ENCODE measurements at places on chromosomes 3 and 15.

DNA sequence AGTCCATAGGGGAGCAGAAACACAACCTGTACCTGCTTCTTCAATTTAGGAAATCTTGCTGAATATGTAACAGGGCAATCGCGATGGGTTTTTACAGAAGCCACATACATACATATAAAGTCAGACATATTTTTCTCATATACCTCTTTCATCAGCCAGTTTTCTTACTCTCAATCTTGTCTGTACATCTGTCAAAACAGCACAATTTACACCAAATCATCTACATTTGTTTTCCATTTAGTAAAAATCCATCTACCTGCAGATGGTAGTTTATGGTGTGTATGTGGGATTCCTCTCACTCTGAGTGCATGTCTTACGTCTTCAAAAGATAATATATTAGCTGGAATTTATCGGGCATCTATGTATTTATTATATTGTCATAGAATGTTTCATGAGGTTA is 208.7 kb downstream of the ZPLD1 start:
- DNase-seq: no peak

DNA sequence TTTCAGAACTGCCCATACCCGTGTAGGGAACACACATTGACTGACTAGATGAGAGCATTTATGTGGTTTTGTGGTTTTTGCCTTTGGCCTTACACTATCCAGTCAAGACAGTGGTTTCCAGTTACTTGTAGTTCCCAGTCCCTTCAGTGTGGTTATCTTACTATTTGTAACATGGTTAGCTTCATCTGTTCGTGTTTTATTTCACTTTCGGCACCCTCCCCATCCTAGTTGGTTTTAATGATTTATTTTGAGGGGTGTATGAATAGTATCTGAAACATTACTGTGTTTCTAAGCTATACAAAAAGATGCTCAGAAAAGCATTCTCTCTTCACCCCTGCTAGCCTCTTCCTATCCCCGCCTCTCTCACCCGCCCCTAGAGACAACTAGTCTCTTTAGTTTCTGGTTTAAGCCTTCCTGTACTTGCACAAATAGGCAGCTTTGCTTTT is 14.1 kb downstream of the LYSMD4 start:
- DNase-seq: no peak

GRCh38 chr3:182716114-182716688 is 77.1 kb upstream of the ATP11B start:
- DNase-seq: no peak

- no peak for DNase-seq
Measured at GRCh38 chr3:26623419-26624208, 1.0 kb downstream of the LRRC3B start.

GRCh38 chr15:62533687-62534086 is 368.6 kb upstream of the C2CD4B start:
- no peak for DNase-seq

GRCh38 chr3:14867936-14868570 is 49.3 kb downstream of the FGD5 start:
- no peak for DNase-seq

- peak; percentile 46 for DNase-seq
Measured at GRCh38 chr15:91627473-91628278, 225.8 kb upstream of the SLCO3A1 start.

DNA sequence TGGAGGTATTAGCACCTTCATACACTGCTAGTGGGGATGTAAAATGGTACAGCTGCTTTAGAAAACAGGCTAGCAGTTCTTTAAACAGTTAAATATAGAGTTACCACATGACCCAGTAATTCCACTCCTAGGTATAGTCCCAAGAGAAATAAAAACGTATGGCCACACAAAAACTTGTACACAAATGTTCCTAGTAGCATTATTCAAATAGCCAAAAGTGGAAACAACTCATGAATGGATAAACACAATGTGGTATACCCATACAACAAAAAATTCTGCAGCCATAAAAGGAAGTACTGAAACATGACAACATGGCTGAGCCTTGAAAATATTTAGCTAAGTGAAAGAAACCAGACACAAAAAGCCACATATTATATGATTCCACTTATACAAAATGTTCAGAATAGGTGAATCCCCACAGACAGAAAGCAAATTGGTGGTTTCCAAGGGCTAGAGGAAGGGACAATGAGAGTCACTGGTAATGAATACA is 40.8 kb upstream of the KLF13 start:
- no peak for DNase-seq

DNA sequence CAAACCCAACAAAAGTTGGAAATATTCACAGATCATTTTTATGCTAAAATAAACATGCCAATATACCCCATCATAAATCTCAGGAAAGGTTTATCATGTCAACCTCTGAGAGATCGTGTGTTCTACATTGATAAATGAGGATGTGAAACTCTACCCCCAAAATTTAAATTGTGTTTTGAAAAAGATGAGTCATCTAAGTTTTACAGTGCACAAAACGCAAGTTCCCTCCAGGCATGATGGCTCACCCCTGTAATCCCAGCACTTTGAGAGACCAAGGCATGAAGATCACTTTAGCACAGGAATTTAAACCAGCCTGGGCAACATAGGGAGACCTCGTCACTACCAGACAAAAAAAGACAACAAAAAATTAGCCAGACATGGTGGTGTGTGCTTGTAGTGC is 1487.0 kb upstream of the GBE1 start:
- no peak for DNase-seq

GRCh38 chr15:81569286-81570080 is 195.5 kb upstream of the TMC3 start:
- DNase-seq: no peak

- no peak for DNase-seq
Measured at GRCh38 chr15:36208868-36209582, 370.4 kb upstream of the CDIN1 start.

GRCh38 chr3:108024146-108024850 is 66.5 kb downstream of the CD47 start:
- no peak for DNase-seq

Data from PC-9 (cell line).